ENCODE measurements at places on chromosomes 2 and 18.

DNA sequence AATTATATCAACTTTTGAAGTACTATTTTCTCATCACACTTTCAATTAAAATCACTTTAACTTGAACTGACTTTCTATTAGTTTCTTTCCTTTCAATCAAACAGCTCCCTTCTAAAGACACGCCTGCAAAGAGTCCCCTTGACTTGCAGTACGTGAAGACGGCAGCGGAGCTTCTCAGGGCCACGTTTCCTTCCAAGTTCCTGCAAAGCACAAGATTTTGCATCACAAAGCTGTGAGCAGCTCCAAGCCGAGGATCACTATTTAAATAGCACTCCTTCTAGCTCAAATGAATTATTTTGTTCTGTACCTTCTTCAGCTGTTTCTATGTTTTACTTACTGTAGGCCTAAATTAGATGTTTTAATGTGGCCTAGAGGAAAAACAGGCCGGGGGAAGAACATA, 30.8 kb downstream of the SH3YL1 start:
- no peak for DNase-seq

GRCh38 chr2:84959566-84960506, 11.1 kb upstream of the KCMF1 start:
- DNase-seq: no peak

DNA sequence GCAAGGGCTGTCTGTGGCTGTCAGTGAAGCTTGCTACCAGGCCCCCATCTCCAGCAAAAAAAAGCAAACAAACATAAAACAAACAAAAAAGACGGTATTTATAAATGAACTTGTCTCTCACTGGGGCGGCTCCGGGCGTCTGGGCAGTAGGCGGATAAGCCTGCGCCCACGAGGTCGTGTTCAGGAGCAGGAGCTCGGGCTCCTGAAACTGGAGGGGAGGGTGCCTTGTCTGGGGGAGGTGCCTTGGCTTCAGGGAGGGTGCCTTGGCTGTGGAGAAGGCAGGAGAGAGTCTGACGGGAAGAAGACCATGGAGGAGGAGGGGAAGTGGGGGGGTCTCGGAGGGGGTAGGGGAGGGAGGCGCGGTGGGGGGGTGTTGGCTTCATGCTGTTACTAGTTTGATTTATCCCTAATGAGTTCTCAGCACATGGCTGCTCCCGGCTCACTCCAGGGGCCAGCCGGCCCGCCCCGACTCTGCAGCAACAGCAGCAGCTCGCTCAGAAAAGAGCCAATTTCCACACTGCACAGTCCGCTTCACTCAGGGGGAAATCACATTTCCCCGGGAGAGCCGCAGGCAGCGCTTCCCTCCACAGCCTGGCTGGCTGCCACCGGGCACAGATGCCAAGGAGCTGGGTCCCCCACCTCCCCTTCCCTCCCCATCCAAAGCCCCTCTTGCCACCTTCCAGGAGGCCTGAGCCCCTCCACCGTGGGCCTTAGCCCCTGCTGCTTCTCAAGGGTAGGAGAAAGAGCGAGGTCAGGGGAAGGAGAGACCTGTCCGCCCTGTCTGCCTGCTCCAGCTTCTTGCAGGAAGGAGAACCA, 38.7 kb downstream of the PSD4 start:
- no peak for DNase-seq

DNA sequence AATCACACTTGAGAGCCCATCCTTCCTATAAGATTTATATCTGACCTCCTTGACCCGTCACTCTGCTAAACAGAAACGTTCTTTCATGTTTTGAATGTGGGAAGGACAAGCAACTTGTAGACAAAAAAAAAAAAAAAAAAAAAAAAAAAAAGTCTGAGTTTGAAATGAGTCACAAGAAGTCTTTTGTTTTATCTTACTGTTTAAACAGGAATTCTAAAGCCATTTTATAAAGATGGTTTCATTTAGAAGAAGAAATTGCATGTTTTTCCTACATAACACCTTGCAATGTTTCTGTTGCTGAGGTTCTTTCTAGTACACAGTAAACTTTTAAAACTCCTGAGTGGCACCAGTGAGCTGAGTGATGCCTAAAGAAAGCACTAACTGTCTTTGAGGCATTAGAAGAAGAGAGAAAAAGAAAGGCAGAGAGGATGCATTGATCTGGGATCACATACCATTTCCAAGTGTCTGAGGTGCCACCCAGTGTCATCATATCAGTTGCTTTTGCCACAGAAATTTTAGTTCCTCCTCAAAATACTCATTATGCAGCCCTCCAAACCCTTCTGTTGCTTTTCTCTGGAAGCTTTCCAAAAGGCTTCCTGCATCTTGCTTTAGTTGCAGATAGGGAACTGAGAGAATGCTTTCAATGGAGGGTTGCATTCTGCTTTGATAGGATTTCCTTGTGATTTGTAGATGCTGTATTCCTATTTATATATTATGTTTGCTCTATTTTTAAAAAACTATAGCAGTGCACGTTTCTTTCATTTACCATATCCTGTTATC, 69.1 kb downstream of the ACVR2A start:
- DNase-seq: no peak

GRCh38 chr18:55968550-55968949, 380.6 kb upstream of the TCF4 start:
- DNase-seq: no peak

Data from RWPE2 (cell line).